CD4-positive, alpha-beta T cell treated with Interleukin-10 for 1 hour (primary cell): ENCODE measurements at places on chromosomes 3 and 15.
A peak's percentile ranks its signal among the peaks of the same experiment; 100 is the strongest.

GRCh38 chr3:57173687-57174086 is 8.5 kb upstream of the IL17RD start:
- no peak for DNase-seq

DNA sequence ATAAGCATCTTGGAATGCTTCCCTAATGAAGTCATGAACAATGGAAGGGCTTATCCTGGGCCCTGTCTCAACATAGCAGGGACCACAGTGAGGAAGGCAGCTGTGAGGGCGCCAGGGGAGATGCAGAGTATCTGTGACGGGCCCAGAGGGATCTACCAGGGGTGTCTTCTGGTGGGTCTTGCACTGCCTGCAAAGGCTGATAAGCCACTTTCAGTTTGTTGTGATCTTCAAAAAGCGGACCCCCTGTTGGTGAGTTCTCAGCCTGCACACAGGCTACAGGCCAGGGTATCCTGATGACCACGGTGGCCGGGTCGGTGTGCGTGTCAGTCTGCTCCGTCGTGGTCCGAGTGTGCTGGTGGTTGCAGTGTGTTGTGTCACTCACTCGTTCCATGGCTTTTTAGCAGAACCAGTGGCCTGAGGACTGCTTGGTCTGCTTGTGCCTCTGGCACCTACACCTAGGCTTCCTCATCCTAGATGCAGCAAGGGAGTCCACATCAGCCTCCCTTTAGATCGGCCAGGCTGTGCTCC is 46.8 kb downstream of the CHDH start:
- DNase-seq: no peak

DNA sequence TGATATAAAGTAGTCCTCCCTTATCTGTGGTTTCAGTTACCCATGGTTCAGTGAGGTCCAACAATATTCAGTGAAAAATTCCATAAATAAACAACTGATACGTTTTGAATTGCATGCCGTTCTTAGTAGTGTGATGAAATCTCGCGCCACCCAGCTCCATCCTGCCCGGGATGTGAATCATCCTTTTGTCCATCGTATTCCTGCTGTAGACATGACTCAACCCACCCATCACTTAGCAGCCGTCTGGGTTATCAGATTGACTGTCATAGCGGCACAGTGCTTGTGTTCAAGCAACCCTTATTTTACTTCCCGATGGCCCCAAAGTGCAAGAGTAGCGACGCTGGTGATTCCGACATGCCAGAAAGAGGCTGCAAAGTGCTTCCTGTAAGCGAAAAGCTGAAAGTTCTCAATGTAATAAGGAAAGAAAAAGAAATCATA is 48.0 kb upstream of the MEX3B start:
- DNase-seq: no peak

DNA sequence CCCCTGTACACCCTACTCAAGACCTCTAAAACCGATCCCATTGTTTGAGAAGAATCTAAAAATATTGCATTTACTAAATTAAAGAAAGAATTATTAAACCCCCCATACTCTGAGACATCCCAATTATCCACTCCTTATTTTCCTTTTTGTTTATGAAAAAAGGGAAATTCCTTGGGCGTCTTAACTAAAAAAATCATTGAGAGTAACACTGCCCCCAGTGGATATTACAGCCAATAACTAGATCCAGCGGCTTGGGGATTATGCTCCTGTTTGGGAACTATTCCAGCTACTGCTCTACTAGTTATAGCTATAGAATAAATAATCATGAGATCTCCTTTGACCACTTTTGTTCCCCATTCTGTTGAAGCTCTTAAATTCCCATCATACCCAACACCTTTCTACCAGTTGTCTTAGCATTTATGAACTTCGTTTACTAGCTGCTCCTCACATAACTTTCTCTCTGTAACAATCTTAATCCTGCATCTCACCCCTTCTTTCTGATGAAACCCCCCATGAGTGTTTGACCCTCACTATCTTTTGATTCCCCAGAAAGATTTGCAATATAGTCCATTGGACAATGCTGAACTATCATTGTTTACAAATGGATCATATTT is 12.7 kb upstream of the CFAP91 start:
- no peak for DNase-seq

- peak; percentile 55 for DNase-seq
These were observed 1.9 kb downstream of the CBLB start for GRCh38 chr3:105866656-105867653.

GRCh38 chr3:132311841-132312240 is 5.4 kb upstream of the ACP3 start:
- no peak for DNase-seq

DNA sequence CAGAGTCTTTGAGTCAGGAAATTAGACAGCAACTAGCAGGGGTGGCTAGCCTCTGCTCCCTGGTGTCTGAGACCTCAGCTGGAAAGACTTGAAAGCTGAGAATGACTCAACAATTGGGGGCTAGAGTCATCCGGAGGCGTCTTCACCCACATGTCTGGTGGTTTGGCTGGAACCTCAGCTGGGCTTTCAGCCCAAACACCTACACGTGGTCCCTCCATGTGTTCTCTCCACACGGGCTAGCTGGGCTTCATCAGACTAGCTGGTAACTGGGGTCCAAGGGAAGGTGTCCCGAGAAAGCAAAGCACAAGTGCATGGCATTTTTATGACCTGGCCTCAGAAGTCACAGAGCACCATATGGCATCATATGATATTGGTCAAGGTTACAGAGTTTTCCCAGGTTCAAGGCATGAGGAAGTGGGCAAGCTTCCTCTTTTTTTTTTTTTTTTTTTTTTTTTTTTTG is 19.9 kb upstream of the ABHD2 start:
- DNase-seq: no peak

GRCh38 chr15:88688394-88688933 is 49.6 kb downstream of the ISG20 start:
- no peak for DNase-seq

DNA sequence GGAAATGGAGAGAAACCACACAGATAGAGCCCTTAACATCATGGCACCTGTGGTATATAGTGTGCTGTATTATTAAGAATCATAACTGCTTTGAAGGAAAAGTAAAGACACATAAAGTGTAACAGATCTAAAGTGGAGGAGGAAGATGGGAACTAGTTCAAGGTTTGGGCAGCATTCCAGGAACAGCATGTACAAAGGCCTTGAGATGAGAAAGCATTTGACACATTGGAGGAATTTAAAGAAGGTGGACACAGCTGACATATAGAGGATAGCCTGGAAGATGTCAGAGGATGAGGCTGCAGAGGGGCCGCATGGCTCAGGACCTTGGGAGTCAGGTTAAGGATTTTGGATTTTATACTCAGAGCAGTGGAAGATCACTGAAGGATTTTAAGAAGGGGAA is 39.0 kb downstream of the LRTM1 start:
- DNase-seq: no peak

- no peak for DNase-seq
These were observed 34.6 kb upstream of the AEN start for GRCh38 chr15:88586401-88587162.

DNA sequence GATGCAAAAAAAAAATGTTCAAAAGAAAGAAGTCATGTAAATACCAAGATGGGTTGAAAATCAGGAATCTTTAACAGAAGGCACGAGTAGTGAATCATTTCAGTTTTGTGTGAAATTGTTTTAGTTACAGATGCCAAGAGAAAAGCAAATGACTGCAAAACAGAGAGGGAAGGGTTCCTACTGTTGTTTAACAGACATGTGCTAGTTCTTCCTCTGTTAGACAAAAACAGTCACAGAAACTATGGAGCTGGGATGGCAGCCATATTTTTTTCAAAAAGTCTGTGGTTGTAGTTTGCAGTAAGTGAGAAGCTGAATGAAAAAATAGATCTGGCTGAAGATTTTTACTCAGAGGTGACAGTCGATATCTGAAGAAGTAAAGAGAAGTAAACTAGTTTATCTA is 511.9 kb downstream of the ZIC1 start:
- no peak for DNase-seq

DNA sequence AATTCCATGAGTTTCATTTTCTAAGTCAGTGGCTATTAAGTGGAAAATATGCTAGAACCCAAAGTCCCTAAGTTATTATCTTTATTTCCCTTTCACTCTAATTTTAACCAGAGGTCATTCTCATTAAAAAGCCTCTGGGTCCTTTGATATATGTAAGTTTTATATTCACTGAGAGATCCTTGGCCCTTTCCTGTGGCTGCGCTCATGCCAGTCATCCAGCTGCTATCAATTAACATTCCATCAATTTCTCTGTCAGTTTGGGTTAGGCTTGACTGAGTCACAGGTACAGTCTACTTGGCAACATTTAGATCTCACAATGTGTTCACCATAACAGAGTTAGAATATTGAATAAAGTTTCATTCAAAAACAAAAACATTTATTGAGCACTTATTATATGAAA is 58.0 kb upstream of the FBN1 start:
- no peak for DNase-seq

DNA sequence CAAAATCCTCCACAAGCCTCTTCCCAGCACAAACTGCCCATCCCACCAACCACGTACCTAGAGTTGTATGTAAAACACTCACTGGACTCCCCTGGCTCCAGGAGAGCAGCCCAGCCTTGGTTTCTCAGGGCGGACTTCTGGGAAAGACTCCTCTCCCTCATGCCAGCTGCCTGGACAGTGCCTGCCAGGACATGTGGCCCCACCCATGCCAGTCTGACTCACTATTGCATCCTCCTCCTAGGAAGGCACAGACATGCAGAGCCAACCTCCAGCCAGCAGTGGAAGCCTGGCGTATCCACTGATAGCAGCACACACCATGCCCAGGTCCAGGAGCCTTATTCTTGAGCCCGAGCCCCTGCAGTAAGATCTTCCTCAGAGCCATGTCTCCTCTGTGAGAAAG is 8.6 kb downstream of the PKM start:
- no peak for DNase-seq

DNA sequence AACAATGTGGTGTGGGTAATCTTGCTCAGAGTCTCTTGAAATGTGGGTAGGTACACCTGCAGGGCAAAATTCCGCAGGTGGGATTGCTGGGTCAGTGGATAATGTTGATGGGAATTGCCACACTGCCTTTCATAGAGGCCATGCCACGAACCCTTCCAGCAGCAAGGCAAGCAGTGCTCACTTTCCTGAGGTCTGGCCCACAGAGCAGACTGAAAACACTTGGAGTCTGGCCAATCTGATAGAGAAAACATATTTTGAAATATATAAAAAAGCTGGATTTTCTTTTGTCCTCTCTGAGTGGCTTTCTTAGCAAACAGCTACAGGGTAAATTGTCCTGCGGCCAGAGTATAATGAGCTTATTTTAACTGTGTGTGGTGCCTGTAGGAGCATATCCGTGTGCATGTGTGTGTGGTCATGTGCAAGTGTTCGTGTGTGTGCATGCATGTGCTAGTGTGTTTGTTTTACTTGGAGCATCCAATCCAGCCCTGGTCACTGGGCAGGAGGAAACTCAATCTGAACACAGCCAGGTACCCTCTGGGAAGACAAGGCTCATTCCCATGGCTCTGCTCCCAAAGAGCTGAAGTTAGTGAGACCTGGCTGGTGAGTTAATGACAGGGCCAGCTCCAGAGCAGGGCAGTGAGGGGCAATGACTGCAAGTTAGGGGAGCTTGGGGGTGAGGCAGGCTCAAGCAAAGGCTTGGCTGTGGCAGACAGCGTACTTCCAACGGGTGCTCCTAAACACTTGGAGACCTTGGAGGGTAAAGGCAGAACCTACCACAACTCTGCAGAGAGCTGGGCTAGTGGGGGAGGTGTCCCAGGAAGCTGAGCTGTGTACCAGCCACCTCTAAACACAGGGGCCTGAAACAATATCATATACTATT is 91.3 kb downstream of the PLXNA1 start:
- no peak for DNase-seq

GRCh38 chr3:40869939-40870338 is 329.4 kb upstream of the CTNNB1 start:
- no peak for DNase-seq

DNA sequence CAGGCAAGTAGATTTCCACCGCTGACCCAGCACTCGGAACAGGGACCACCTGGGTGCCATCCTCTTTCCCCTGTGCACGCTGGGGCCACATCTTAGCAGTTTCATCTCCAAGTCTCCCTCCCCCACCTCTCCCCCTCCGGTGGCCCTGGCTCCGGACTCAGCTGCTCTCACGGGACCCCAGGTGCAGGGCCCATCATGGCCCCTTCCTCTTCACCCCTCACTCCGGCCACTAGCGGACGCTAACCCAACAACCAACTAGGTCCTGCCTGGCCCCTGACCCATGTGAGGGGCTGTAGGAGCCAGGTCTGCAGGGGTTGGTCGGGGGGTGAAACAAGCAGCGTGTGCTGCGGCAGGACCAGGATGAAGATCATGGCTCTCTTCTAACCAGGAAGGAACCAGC is 31.3 kb upstream of the IQSEC1 start:
- no peak for DNase-seq

DNA sequence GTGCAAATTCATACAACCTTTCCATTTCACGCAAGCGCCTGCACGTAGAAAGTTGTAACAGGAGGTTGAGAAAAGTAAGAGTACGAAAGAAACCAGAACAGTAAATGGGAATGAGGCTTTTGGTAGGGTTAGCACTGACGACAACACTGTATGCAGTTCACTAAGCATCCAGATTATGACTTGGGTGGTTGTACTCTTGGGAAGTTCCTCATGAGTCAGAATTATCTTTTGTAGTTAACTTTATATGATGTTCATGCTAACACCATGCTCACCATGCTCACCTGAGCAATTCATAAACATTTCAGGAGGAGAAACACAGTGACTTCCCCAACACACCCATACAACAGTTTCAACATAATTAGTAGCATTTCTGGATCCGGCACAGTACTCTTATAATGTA is 3.0 kb upstream of the LPP start:
- no peak for DNase-seq

DNA sequence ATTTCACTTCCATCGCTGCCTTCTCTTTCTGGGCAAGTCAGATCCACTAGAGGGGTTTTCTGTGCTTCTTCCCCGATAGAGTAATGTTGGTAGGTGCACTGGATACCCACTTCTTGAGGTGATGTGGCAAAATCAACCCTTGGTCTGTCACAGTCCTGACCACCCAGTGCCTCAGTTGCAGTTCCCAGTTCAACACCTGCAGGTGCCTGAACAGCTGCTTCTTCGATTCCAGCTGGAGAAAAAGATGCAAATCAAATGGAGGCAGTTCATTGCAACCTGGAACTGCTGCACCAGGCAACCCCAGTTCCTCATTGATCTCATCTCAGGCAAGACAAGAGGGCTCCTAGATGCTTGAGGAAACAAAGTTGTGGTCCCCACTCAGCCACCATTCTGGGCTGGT is 186.6 kb downstream of the UBE2E2 start:
- no peak for DNase-seq

DNA sequence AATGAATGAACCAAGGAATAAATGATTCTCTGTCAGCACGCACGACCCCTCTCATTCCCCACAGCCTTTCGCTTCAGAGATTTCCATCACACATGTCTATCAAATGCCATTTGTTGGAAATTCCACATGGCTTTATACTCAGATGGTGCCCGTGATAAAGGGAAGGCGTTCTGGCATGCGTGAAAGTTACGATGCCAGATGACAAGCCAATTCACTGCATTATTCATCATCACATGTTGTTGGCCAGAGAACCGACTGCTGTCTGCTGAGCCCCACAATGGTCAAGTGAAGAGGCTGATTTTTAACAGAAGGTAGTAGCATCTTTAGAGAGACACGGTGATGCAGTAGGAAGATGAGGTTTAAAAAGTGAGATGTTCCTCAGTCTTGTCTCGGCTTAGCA is 74.1 kb upstream of the FRMD4B start:
- DNase-seq: no peak

- no peak for DNase-seq
These were observed 106.7 kb downstream of the RAP2B start for GRCh38 chr3:153268564-153269279.

- no peak for DNase-seq
These were observed 137.8 kb upstream of the ADAMTS9 start for GRCh38 chr3:64825404-64826120.
